ENCODE measurements at places on chromosomes 1 and 21. TPM values are rescaled to one million over a fixed set of nuclear protein-coding genes. Genes with fewer than 3 reads are reported as not detected.

CFAP107 gene
- total RNA-seq = 2.8 TPM

FABP3 gene
- total RNA-seq = 0.73 TPM

LCE6A gene
- total RNA-seq = not detected

SOX13 gene
- total RNA-seq = 58.2 TPM

- no peak for DNase-seq
- peak overlapping the region; percentile 88 for H3K27ac ChIP-seq
- no peaks in the 10 kb centered on the region for H3K27me3 ChIP-seq
- peaks cover 15% of the 10 kb centered on the region for H3K4me1 ChIP-seq
- H3K36me3 ChIP-seq = peaks cover 22% of the 10 kb centered on the region
These were observed 1.7 kb upstream of the CCNL2 start for GRCh38 chr1:1400576-1401456.

ADIPOR1 gene
- total RNA-seq = 45.7 TPM

DNA sequence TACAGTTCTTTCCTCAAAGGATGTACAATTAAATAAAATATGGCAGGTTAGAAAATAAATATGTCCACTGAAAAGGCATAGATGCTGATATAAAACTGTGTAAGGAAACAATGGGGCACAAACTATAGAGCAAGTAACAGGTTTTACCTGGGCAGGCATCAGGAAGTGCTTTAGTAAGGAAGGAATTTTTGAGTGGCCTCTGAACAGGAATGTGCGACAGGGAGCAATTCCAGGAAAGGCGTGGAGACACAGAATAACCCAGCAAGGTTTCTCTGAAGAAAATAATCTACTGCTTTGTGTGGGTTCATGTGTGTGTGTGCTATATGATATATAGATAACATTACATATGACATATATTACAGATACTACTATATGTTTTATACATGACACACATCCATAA, 128.4 kb downstream of the RGS21 start:
- DNase-seq = no peak
- no peak overlapping the region for H3K4me3 ChIP-seq
- no peak overlapping the region for H3K27ac ChIP-seq
